ENCODE measurements at places on chromosomes 2 and 18.

GRCh38 chr18:25314151-25314837 is 37.7 kb downstream of the ZNF521 start:
- no peak for DNase-seq

- DNase-seq = no peak
Observed at GRCh38 chr18:36331521-36331971, 34.0 kb downstream of the FHOD3 start.

DNA sequence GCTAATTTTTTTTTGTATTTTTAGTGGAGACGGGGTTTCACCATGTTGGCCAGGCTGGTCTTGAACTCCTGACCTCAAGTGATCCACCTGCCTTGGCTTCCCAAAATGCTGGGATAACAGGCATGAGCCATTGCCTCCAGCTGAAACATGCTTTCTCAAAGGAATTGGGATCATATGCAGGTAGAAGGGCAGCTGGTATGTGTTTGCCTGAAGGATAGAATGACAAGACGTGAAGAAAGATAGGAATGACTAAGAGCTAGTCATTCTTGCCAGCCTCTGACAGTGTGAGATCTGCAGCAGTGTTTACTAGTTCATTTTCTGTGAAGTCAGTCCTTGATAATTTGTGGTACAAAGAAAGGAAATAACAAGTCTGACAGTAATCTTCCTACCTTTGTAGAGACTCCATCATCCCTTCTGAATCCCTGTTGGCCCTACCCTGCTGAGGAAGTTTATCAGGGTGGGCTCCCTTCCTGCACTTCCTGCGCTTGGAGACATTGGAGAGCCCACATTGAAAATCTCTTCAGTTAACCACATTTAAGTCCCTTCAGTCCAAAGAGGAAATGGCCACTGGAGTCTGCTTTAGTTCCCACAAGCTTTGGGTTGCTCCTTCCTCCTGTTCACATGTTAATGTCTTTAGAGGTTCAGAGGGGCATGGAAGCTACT is 14.7 kb downstream of the CFLAR start:
- DNase-seq = no peak

DNA sequence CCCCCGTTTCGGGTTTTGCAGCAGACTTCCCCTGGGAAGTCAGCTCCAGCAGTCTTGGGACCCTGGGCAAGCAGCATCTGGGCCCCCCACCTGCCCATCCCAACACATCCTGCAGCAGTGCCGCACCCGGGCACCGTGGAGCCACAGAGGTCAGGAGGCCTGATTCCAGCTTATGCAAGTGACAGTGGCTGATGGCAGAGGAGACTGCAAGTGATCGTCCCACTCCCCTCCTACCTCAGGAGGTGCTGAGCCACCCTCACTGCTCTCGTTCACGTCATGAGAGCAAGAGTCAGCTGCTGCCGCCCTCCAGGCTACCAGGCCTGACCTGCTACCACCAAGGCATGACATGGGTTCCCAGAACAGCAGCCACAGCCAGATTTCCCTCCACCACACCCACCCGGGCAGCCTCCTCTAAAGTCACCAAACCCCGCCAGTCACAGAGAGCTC is 18.2 kb downstream of the COX7A2L start:
- no peak for DNase-seq

DNA sequence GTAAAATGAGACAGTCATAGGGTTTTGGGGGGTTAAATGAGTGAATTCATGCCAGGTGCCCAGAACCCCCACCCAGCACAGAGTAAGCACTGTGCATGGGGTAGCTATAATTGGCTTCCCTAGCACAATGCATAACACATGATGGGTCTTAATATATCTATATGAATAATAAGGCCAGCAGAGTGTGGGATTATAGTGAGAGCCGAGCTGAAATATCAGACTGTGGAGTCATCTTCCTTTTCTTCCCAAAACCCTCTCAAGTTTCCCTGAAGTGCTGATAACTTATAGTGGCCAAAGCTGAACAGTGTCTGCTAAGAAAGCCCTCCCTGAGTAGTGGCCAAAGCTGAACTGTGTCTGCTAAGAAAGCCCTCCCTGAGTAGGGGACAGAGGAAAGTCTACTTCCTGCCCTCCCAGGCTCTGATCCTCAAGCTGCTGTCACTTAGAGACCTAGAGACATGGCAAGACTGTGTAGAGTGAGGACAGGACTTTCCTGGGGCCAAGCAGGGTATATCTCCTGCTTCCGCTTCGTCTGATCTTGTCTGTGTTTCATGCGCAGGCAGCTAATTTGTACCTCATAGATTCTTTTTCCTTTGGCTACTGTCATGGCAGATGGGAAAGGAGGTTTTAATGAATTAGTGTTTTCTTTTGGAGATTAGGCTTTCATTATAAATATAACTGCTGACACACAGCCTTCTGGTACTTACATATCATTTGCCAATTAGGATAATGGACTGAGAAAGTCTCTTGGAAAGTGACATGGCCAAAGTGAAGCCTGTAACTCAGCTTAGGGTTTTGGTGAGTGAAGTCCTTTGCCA is 94.9 kb downstream of the FHOD3 start:
- DNase-seq = no peak

DNA sequence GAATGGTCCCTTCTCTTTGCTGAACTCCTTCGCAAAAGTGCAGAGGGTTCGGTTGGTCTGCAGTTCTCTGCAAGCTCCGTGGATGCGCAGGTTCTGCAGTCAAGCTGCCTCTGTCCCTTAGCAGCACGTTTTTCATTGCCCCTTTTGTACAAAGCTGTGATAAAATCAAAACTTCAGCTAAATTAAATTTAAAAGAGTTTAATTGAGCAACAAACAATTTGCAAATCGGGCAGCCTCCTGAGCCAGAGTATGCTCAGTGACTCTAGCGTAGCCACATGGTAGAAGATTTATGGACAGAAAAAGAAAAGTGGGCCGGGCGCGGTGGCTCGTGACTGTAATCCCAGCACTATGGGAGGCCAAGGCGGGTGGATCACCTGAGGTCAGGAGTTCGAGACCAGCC is 18.8 kb downstream of the TSN start:
- DNase-seq = no peak

DNA sequence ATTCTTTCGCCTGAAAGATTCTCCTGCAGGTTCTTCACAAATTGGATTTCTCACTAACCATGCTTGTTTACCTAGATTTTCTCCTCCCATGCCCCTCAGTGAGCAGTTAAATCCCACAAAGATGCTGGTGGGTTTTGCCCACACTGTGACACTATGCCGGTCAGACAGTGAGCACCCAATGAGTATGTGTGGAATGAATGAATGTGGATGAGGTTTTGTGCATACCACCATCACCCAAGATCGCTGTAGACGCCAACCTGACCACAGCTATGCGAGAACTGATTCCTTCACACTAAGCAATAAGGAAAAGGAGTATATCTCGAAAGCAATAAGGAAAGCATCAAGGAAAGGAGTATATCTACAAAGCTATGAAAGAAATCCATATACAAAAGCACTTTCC is 116.7 kb downstream of the PID1 start:
- no peak for DNase-seq

DNA sequence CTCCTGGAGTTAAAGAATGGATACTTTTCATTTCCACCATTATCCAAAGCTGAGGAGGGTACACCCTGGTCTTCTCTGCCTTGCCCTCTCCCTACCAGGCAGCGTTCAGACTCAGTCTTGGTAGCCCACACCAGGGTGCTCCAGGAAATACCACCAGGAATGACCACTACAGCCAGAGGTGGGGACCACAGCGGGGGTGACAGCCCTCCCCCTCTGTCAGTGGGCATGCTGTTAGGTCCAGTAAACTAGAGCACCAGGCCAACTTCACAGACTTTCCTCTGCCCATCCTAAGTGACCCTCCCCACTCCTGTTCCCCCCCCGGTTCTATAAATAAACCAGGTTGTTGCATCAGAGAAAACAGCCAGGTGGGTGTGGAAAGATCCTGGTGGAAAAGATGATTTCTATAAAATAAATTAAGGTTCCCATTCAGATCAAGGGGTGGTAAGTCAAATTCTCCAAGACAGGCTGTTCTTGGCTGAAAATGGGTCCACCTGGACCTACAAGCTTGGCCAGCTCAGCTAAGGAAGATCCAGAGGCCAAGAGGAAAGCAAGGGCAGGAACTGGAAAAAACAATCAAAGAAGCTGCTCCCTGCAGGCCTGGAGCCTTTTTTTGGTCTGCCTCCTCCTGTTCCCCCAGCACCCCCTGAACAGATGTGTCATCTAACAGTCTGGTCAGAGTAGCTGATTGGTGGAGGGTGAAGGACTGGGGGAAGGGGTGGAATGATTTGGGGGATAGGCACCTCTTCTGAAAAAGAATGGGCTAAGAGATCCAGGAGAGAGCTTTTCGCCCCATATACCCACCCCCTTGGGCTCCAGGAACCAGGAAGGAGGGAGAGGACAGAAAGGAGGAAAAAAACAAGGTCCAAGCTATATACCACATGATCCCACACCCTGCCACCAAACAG is 2.3 kb downstream of the RAB11FIP5 start:
- DNase-seq = no peak

- DNase-seq = no peak
Observed at GRCh38 chr2:24432121-24432520, 58.9 kb upstream of the NCOA1 start.

DNA sequence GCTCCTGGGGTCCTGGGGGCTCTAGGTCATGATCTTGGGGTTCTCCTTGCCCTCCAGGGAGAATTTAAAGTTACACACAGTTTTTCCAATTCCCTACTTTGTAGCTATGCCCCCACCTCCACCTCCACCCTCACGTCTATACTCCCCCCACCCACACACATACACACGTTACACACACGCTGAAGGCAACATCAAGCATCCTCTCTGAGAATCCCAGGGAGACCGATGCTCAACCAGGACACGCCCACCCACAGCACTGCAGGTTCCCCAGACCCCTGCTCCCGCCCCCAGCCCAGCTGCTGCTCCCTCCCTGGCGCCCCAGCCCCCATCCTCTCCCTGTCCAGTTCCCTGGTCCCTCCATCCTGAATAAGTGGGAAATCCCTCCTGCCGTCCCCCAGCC is 6.4 kb upstream of the TNS1 start:
- DNase-seq = no peak

DNA sequence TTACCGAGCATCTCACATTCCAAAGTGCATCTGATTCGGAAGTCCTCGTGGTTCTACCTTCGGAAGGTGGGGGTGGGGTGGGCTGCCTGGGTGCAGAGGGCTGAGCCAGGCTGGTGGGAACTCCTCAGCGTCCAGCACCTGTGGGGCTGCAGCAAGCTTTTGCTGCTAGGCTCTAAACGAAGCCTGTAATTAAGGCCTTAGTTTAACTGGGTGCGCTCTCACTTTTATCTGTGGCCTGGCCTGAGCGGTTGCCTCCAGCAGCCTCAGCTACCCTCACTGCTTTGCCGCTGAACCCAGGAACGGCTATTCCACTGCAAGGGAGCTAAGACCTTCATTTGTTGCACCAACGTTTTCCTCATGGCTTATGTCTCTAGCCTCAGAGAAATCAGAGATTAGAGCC is 48.4 kb downstream of the TMEM17 start:
- no peak for DNase-seq

DNA sequence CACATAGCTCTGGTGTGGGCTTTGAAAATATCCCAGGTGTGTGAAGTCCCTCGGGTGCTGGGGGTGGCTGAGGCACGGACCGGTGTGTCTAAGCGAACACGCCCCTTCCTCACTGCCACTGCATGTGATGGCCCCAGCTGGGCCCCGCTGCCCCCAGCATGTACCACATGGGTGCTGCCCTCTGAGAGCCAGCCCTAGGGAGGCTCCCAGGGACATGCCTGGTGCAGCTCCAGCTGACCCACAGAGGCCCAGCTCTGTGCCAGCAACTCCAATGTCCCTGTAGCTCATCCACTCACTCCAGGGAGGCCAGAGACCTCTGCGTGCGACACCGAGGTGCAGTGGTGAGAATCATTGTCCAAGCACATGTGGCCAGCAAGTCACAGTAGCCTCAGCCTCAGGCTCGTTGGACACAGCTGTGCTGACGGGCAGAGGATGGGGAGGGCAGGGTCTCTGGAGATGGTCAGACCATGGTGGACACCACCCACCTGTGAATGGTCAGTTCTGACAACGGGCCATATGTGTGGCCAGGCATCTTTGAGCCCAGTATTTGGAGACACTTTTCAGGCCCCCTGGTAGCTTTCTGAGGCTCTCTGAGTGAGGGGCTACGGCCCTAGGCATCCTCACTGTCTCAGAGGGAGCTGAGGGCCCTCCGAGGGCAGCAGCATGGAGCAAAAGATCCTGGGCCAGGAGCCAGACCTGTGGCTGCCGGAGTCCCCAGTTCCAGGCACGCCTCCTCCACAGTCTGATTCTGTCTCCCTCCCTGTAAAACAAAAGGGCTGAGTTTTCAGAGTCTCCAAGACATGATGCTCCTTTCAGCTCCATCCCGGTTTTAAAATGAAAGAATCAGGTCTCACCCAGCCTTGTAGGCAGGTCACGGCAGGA is 220.7 kb downstream of the NDUFA10 start:
- DNase-seq = no peak

DNA sequence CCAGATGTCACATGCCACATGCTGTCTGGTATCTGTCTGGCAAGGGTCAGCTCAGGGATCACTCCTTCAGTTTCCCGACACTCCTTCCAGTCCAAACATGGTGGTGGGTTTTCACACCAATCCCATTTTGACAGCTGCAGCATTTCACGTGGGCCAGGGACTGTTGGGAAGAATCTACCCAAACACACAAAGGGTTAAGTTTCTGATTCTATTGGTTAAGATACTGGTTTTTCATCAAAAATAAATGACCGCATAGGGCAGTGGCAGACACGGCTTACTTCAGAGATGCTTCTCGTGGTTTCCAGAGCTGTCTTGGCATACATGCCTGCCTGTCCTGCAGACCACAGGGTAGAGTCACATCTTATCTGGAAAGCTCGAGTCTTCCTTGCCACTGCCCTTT is 79.7 kb downstream of the PSMG2 start:
- no peak for DNase-seq

- no peak for DNase-seq
Observed at GRCh38 chr18:25299426-25300300, 52.3 kb downstream of the ZNF521 start.

GRCh38 chr2:75140288-75140687 is 59.0 kb downstream of the TACR1 start:
- no peak for DNase-seq

DNA sequence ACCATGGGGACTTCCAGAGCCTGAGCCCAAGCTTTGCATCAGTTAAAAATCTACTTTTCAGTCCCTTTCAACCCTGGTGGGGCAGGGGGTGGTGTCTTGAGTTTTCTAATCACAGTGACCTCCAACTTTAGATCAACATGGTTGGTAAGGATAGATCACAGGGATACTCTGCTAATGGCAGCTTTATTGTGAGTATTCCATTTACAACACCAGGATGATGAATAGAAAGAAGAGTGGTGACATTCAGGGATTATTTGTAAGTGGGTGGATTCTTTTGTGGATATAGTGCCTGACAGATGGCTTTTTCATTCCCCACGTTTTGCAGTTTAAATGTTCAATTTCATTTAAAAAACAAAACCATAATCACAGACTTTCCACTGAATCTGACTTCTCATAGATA is 51.3 kb downstream of the ZNF532 start:
- DNase-seq = no peak

DNA sequence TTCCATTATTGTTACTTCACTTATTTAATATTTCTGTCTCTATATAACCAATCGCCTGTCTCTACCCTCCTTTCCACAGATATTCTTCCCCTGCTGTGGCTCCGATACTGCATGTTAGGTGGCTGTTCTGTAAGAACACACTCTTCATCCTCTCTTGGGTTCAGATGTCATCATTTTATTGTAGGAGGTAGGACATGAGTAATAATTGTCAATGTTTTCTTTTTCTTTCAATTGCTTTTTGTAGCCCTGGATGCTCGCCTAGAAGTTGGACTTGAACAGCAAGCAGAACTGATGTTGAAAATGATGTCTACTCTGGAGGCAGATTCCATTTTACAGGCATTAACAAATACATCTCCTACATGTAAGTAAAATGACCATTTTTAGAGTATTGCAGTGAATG is 128.6 kb downstream of the BIRC6 start:
- no peak for DNase-seq

- no peak for DNase-seq
Observed at GRCh38 chr2:21036708-21037670, 6.9 kb downstream of the APOB start.

All from GM19239 (cell line).